Esophagus squamous epithelium (tissue), 5 donors: ENCODE measurements at places on chromosomes 4 and X.

GRCh38 chrX:10516781-10517322 lies 103.5 kb downstream of the MID1 start:
- no peak for DNase-seq

DNA sequence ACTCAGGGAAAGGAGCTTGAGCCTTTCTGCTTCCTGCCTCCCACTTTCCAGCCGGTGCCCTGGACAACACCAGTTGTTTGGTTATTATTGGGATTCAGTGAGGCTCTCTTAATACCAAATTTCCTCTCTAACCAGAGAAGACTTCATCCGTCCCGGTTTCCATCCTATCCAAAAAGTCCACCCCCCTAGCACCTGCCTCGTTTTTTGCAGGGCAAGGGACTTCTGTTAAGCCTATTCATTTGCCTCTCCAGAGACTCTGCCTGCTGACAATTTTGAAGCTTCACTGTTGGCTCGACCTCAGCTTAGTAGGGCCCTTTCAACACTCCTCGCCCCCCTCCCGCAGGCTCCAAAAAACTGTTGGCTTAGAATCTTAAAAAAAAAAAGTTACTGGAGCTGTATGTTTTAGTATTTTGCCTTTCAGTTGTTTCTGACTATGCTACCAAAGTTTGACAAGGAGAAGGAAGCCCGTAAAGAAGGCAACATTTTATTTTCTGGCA lies 779 bp upstream of the PRSS12 start:
- no peak for DNase-seq

DNA sequence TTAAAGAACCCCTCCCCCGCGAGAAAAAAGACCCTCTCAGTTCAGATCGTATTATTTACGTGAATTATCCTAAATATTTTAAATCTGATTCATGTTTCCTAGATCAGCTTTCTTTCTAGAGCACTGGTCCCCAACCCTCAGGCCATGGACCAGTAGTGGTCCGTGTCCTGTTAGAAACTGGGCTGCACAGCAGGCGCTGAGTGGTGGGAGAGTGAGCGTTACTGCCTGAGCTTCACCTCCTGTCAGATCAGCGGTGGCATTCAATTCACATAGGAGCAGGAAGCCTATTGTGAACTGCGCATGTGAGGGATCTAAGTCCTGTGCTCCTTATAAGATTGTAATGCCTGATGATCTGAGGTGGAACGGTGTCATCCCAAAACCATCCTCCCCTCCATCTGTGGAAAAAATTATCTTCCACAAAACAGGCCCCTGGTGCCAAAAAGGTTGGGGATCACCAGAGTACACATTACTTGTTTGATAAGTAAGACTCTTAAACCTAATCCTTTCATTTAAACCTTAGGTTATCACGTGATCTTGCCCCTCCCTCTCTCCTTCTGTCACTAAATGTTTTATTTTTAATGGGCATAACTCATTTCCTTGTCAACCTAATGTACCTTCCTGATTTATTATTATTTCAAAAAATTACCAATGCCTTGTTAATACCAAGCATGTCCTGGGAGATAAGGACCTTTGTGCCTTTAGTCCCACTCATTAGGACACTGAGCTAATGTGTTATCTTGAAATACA lies 442.9 kb downstream of the TLL1 start:
- DNase-seq = no peak

- DNase-seq = no peak
Observed at GRCh38 chr4:84596826-84597225, 13.9 kb downstream of the CDS1 start.

GRCh38 chrX:15215366-15215765 lies 54.5 kb downstream of the ASB9 start:
- DNase-seq = no peak

- no peak for DNase-seq
Observed at GRCh38 chrX:152220606-152221005, 82.2 kb upstream of the MAGEA10 start.

DNA sequence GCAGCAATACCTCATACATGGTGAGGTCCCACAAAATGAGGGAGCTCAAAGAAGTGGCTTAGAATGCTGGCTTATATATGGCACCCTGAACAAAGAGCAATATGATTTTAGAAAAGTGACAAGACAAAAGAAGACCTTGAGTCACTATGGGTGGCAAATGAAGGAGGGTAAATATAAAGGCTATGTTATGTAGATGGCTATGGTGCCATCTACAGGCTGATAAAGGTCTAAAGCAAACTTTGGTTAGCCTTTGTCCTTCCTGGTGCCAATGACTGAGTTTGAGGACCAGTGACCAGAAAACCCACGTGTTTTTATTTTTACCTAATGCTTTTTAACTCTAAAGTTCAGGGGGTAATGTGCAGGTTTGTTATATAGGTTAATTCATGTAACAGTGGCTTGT lies 151.8 kb downstream of the CCNG2 start:
- no peak for DNase-seq

GRCh38 chrX:132497432-132497831 lies 8.6 kb upstream of the MBNL3 start:
- no peak for DNase-seq

DNA sequence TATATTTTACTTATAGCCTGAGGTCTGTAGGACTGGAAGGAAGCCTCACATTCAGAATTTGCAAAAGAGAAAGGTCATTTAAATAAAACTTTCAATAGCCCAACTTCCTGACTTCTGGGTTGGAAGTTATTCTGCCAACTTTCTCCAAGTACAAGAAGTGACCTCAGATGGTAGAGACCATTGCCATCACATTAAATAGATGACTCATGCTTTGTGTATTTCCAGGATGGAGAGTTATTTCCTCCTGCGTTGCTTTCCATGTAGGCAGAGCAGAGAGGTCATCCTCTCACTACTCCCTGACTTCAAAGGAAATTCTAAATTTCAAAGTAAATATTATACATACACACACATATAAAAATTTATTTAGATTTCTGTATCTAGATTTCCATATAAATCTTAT lies 73.0 kb upstream of the NR3C2 start:
- no peak for DNase-seq

DNA sequence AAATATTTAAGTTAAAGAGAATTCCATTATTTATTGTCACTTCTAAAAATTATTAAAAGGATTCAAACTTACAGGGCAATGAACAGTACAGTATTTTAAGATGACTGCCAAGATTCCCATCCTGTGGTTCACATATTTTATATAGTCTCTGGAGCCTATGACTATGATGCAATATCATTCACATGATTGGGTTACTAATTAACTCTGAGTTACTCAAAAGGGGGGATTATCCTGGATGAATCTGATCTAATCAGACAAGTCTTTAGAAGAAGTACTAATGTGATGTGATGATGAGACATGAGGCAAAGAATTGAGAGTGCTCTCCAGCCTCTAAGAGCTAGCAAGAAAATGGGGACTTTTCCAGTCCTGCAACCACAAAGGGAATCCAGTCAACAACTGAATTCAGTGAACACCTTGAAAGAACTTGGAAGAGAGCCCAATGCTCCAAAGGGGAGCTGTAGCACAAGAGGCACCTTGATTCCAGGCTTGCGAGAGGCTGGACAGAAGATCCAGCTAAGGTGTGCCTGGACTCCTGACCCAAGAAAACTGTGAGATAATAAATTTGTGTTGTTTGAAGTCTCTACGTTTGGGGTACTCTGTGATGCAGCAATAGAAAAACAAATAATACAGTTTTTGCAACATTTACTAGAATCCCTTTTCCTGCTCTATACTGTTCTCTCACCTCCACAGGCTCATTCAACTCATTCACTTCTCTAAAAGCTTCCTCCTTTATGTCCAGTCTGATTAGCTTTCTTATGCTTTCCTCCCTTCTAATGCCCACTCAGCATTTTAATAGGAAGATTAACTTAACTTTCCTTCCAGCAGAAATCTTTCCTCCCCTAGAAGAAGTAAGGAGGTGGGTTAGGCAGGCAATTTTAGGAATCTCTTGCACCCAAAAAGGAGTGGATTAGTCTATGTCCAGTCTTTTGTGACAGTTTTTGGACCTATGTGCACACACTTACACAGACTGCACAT lies 133.8 kb upstream of the LCORL start:
- no peak for DNase-seq

GRCh38 chrX:129006491-129006890 lies 516.8 kb downstream of the SMARCA1 start:
- no peak for DNase-seq

DNA sequence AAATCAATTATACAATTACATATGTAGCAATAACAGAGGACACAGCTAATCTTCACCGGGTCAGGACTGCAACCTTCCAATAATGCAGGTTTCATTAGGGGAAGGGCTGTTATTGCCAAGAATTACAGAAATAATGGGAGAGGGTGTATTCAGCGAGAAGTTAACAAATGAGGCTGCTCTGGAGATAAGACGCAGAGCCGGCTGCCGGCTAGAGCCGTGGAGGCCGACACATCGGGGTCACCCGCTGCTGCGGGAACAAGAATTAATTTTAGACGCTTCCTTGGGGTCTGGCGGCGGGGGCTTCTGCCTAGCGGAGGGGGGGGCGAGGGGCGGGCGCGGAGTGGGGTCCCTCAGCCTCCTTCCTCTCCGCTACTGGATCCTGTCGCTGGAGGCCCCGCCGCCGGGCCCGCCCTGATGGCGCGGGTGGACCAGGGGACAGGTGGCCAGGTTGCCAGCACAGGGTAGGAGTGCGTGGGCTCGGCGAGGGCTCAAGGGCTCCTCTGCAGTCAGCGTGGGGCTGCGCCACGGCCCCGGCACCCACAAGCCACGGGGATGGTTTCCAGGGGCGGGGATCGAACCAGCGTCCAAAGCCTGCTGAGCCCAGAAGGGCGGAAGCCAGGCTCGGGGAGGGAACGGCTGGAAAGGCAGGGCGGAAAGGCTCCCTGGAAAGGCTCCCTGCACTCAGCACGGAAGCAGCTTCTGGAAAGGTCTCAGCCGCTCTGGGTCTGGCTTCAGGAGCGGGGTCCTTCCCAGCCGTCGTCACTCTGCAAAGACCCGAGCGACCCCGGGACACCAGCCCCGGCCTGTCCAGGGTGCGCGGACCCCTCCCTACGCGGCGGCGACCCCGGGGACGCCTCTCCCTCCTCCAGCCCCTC lies 113.8 kb upstream of the NKX1-1 start:
- no peak for DNase-seq

DNA sequence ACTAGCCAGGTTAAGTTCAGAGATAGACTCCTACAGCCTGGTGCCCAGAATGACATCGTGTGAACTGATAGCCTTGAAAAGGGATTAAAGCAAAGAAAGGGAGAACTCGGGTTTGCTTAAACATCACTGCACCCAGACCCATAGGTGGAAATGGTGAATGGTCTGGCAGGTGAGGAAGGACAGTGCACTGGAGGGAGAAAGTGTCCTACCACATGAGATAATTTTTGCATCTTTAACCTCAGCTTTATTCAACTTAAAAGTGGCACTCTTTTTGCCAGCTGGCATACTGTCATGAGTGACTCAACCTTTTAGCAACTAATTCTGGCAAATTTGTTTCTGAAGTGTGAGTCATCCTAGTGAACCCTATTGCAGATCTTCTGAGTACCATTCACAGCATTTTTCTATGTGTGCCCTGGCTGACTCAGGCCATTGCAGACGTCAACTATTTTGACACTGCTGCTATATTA lies 53.0 kb upstream of the DAPP1 start:
- no peak for DNase-seq

DNA sequence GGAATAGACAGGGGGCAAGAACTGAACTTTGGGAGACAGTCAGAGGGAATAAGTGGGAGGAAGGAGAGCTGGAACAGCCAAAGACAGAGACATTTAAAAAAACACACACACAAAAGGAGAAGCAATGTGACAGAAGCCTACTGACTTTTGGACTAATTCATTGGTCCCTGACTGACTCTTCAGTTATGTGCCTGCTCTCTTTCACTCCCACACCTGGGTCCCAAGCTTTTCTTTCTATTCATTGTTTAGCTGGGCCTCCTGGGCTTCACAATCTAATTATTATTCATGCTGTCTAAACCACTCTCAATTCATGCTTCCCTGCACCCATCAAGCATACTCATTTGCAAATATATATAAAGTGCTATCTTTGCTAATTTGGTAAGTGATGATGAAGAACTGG lies 139.2 kb upstream of the IRS4 start:
- DNase-seq = no peak

GRCh38 chr4:98150092-98150761 lies 7.0 kb upstream of the STPG2 start:
- DNase-seq = no peak

- no peak for DNase-seq
Observed at GRCh38 chrX:100695302-100695701, 36.6 kb downstream of the SYTL4 start.
